CD4-positive, alpha-beta T cell treated with Interleukin-17A for 1 hour (primary cell): ENCODE measurements at places on chromosomes 2 and 18.

DNA sequence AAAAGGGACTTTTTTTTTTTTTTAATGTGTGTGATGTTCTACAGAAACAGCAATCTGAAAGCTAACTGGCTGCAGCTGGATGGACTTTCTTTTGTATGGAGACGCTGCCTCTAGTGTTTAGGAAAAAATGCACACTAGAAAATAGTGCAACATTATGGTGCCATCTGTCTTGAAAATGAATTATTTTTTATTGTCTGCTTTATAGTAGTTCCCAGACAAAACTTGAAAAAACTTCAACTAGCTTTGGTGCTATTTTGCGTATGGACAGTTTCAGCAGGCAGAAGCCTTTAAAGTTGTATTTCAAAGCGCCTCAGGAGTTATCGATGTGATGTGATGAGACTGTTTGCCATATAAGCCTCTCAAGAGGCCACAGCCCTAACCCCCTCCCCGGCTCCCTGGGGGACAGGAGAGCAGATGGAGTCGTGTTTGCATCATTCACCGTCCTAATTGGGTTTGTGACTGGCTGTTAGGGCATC is 86.9 kb downstream of the LTBP1 start:
- DNase-seq = no peak

DNA sequence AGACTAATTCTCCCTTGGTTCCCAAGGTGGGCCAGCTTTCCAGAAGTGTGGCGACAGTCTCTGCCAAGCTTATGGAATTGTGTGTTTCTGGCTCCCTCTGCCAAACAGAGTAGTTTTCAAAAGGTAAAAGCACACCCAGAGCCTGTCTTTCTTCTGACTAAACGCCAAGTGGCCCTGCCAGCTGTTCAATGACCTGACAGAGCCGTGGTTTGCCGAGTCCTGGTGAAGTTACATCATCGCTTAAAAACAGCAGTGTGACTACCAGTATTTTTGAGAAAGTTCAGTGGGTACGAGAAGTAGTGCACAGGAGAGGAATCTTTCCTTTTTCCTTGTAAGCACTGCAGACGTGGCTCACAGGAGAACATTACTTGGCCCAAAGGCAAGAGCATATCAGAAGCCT is 1.9 kb downstream of the PER2 start:
- no peak for DNase-seq

DNA sequence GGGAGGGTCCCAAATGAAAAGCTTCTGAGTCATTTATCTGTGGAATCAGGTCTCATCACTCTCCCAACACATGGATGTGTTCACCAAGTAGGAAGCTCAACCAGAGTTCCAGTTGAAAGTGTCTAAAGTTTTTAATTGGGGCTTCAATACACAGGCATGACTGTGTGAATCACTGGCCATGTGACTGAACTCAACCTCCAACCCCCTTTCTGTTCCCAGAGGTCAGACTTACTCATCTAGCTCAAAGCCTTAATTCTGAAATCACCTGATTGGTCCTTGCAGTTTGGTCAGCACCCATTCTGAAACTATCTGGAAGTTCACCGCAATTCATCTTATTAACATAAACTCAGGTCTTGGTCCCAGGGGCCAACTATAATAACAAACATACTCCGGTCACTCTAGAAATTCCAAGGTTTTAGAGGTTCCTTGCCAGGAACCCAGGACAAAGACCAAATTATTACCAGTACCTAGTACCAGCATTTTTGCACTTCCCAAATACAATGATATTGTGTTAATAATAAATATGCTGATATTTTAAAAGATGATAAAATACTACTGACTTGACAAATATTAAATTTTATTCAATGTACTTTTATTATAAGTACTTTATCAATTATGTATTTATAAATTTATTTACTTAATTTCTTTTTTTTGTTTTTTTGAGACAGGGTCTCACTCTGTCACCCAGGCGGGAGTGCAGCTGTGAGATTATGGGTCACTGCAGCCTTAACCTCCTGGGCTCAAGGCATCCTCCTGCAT is 10.7 kb upstream of the RBM45 start:
- DNase-seq = no peak

DNA sequence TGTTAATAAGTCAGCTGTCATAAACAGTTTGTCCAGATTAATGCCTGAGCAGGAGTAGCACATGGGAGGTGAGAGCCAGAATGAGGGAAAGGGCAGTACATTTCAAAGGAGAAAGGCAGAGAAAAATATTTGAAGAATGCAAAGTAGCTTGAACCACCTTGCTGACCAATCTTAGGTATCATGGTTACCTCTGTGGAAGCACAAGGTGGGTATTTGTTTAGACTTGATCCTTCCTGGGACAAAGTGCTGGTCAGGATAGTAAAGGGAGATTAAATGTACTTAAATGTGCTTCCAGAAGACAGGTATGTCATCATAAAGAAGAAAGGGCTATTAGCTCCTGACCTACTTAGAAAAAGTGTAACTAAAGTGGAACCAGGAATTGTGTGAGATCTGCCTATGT is 105.0 kb downstream of the LRRTM1 start:
- DNase-seq = no peak

DNA sequence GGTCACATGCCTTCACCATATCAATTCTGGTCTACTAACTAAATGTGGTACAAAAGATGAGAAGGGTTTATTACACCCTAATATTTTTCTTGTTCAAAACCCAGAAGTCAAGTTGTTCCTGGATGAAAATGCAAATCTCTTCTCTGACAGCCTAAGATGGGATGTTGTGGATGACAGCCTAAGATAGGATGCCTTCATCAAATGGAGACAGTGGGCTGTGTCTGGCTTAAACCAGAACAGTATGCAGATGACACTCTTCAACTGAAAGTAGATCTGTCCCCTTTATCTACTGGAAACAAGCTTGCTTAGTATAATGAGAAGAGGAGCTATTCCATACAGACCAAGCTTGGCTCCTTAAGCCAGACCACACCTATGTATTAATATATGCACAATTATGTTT is 17.7 kb downstream of the NXPH2 start:
- no peak for DNase-seq

DNA sequence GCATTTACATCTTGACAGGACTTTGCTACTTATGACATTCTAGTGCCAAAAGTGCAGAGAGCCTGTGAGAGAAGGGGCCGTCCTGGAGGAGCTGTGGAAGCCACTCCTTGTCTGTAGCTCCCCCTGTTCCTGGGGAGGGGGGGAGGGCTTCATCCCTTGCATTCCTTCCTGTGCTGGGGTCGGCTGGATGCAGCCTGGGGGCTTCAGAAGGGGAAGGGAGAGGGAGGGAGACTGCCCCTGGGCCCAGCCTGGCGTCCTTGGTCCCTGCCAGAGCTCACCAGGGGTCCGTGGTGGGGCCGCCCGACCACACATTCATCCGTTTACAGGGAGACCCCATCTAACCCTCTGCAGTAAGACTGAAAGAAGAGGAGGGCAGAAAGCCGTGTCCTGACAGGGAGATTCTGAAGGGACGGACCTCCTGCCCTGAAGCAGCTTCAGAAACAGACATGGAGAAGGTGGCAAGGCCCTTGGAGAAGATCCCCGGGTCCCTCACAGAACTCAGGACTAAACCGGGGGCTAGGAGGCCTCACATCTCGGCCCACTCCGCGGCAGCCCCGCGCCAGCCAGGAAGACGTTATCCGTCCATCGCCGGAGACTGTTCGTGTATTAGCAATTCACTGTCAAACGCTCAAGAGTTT is 258.3 kb upstream of the SALL3 start:
- DNase-seq = no peak

DNA sequence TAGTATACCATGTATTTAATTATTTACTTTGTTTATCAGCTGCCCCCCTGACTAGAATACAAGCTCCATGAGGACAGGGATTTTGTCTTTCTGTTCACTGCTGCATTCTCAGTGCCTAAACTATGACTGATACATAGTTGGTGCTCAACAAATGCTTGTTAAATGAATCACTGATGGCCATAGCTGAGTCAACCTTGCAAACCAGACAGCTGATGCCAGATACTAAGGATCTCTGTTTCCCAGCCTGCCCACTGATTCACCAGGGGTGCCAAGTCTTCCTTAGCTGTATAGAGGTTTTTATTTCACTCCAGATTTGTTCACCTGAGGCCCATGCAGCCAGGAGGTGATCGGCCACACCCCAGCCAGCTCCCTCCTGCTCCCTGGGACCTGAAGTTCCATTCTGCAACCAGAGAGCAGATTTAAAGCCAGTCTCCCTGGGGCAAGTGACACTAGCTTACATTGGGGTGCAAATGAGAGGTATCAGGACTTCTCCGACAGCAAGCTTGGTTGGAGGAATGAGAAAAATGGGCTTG is 92.2 kb downstream of the C1QL2 start:
- DNase-seq = no peak

DNA sequence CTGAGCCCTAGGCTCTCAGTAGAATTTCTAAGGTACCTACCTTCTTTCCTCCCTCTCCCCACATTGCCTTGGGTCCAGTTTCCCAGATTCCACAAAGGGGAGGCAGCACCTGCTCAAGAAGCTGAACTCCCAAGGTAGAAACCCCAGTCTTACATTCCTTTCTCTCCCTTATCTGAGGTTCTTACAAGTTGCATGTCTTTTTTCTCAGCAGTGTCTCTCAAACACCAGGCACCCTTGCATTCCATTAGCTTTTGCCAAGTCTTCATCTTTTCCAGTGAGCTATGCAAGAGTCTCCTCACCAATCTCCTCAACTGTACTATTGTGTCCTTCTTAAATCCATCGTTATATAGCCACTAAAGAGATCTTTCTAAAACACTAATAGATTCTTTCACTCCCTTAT is 4.1 kb upstream of the NT5C1B start:
- DNase-seq = no peak
